ENCODE measurements at places on chromosomes 7 and 10.

DNA sequence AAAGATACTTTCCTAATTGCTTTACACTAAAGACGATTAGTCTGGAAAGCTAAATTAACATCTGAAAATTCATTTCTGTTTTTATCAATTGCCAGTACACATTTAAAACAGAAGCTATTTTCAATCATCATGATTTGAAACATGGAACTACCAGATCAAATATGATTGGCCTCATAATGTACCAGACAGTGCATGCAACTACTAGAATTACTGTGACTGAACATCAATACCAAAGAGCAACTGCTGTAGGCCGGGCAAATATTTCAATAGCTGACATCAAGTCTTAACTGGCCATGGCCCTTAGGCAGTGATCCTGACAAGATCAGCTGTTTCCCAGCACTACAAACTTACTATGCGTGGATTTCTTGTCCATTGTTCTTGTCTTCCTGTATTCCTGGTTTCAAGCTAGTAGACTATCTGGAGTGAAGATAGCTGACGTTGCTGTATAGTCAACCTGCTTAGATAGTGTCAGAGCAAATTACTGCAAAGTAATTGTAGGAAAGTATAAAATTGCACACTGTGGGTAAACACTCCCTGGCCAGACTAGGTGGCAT lies 21.7 kb upstream of the WNT16 start:
- no peak for DNase-seq

DNA sequence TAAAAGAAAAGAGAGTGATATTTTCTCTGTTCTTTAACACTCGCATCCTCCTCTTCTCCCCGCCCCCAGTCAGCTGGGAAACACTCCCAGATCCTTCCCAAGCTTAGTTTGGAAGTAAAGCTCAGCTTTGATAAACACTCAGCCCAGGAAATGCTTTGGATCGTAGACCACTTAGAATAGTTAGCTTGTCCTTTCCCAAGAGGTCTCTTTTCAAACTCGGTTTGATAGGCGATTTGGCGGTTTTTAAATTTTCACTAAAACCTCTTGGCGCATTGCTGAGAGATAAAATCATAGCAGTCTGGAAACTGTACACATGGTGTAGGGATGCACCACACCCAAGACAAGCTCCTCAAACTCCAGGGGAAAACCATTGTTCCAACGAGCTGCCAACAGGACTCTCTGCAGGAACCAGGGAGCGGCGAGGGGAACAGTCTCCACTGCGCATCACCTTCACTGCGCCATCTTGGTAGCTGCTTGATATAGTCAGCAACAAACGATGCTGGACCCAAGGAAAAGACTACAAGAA lies 22.3 kb downstream of the SMURF1 start:
- DNase-seq: no peak

- DNase-seq: no peak
These were observed 44.6 kb upstream of the ANAPC16 start for GRCh38 chr10:72171175-72171630.

DNA sequence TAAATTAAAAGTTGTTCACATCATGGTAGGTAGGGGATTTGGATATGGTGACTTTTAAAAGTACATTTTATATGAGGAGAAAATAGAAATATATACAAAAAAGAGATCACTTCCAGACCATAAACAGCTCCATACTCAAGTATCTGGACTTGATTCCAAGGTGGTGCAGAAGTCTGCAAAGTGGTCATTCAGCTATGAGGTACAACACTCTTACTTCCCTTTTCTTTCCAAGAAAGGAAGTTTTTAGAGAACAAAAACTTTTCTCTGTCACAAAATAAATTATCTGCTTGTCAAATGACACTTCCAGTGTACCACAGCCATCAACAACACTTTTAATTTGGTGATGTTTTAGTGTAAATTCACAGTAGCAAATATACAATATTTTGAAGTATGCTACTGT lies 1013.5 kb downstream of the GATA3 start:
- DNase-seq: no peak

DNA sequence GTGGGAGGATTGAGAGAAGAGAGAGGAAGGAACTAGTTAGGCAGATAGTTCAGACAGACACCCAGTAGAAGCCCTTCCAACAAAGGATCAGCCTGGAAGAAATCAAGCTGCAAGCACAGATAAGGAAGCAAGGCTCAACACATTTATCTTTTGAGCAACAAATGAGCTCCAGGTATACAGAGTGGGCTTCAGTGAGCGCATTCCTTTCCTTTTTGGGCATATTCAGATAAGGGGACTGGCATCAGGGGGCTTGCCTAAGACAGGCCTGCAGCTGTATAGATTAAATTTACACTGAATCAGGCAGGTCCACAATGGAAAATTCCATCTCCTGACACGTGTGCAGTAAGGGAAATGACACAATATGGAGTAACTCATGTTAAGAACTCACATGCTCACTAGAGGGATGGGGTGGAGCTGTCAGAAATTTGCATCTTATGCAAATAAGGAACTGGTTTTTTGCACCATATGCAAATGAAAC lies 147.2 kb downstream of the AKR1D1 start:
- DNase-seq: no peak

DNA sequence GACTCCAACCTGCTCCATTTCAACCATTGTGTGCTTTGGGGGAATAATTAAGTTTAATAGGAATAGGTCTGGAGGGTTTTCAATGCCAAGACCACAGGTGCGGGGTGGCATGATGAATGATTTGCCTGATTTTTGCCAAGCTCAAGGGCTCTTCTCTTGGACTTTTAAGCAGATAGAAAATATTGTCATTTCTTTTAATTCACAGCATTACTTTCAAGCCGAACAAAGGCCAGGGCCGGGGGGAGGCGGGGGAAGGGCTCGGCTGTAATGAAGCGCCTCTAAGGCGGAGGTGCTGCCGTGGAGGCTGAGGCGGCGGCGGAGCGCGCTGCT lies 6.5 kb downstream of the PTF1A start:
- DNase-seq: no peak

GRCh38 chr7:106120500-106120899 lies 8.4 kb upstream of the SYPL1 start:
- no peak for DNase-seq

DNA sequence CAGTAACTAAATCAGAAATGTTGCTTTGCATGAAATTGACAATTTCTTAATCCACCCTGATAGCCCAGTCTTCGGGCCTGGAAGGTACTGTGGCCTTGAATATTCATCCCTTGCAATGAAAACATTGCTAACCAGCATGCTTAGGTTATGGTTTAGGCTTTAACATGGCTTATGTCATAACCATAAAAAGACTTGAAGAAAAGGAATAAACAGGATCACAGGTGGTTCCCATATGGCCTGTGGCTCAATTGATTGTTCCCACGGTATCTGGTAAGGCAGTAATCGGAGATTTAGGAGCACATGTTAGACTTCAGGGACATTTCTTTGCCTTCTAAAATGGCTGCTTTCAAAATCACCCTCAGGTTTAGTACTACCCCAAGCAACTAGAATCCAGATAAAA lies 139.5 kb downstream of the ST7 start:
- no peak for DNase-seq

DNA sequence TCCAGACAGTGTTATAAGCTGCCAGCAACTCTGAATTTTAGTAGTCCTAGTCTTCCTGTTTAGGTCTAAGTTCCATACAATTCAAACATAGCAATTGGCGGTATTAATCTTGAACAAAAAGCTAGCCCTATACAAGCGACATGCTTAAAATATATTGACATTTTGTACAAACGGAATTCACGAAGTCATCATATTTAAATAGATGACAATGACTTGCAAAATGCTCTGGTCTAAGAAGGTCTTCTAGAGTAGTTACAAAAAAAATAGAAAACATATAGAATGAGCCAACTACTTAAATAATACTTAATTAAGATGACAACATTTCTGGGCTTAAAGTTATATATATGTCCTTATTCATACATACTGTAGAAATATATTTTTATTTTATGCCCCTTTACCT lies 446.6 kb downstream of the ANKRD7 start:
- DNase-seq: no peak

DNA sequence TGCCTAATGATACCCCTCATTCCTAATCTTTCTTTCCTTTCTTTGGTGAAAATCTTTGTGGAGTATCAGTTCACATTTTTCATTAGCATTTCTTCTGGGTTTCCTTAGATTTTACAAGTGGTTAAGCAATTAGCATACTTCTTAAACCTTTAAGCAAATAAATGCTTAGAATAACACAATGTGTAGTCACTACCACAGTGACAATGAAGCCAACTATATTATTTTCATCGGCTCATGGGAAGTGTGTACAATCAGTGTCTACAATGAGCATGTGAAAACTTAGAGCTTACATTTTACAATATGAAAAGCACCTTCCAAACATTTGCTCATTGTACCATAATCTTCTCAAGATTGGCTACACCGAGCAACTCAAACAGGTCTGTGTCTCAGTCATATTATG lies 176.2 kb upstream of the PLXNA4 start:
- no peak for DNase-seq

- no peak for DNase-seq
These were observed 84.9 kb downstream of the CAMK1D start for GRCh38 chr10:12434277-12434676.

- DNase-seq: no peak
These were observed 63.4 kb upstream of the NPTX2 start for GRCh38 chr7:98553666-98554065.

DNA sequence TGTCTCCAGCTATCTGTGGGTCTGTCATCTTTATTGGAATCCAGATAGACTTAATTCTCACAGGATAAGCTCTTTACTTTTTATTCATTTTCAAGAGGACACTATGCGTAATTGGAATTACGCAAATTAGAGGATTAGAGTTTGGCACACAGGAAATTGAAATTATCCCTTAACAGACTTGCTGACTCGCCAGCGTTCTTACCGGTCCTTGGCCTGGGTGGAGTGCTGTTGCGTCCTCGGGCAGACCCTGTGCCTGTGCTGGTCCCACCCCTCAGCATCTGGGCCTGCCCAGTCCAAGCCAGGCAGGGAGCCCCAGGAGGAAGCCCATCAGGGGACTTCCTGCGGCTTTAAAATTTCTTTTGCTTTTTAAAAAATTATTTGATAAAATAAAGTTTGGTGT lies 101.8 kb downstream of the MKI67 start:
- no peak for DNase-seq

DNA sequence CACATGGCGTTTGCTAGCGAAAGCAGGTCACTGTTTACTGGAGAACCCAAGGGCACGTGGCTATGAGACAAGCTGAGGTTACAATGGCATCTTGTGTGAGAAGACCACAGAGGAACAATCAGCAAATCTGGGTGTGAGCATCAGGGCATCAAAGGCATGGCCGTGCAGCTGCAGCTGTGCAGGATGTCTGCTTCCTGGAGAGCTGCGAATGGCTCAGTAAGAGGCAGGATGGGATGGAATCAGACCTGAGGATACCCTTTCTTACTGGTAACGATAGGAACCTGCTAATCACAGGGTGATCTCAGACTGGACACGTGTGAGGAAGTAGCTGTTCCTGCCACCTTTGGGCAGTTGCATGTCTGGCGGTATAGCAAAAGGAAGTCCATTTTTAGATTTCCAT lies 119.5 kb downstream of the RNF216 start:
- DNase-seq: no peak

GRCh38 chr7:127375631-127376030 lies 16.9 kb downstream of the ZNF800 start:
- DNase-seq: no peak

- DNase-seq: no peak
These were observed at the start of gene ABCA13 for GRCh38 chr7:48171202-48171601. Gene ABCA13 (plus strand): TSS chr7:48171458. CDS start chr7:48171484, 26 bp downstream.

DNA sequence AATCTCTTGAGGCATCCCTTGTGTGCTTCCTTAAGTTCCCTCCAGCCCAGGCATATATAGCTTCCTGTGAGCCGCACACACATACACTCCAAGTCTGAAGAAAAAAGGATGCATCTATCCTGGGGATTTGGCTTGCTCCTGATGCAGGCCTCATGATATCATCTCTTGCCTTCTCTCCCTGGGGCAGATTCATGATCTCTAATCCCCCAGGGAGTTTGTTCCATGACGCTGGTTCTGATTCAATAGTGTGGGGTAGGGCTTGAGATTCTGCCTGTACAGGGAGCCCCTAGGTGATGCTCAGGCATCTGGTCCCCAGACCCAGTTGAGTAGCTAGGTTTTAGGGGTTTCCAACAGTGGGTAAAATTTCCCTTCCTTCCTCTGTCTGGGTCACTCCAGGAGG lies 1.5 kb downstream of the PON1 start:
- no peak for DNase-seq

GRCh38 chr10:30092151-30092790 lies 32.9 kb upstream of the JCAD start:
- no peak for DNase-seq

DNA sequence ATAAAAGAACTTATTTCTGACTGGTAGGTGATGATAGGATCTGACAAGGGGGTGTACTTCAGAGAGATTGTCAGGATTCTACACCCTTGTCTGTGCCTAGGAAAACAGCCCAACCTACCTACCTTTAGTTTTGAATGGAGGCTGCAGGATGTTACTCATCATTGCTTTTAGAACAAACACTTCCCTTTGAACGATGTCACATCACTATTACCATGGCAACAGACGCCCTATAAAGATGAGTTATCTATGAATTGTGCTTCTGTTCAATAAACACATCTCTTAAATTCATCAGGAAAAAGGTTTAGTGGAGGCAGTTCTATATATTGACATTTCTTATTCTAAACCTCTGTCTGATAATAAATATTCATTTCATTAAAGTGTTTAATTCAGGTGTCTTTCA lies 362.4 kb downstream of the CNTNAP2 start:
- DNase-seq: no peak

- no peak for DNase-seq
These were observed 7.8 kb upstream of the HGF start for GRCh38 chr7:81777697-81778096.

DNA sequence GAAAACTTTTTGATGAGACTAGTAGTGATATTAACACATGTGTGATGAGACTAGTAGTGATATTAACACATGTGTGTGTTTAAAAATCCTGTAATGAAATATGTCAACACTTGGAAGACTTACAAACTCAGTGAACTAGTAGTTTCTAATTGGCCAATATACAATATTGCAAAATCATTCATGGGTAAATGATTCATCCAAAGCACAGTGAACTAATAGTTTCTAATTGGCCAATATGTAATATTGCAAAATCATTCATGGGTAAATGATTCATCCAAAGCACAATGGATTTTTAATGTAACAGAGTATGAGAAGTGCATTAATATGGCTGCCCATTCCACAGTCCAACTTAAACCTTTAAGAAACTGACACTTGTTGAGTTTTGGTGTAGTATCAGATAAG lies 77.8 kb downstream of the ATAD1 start:
- no peak for DNase-seq

- DNase-seq: no peak
These were observed 317.2 kb upstream of the FZD8 start for GRCh38 chr10:35959252-35959651.

DNA sequence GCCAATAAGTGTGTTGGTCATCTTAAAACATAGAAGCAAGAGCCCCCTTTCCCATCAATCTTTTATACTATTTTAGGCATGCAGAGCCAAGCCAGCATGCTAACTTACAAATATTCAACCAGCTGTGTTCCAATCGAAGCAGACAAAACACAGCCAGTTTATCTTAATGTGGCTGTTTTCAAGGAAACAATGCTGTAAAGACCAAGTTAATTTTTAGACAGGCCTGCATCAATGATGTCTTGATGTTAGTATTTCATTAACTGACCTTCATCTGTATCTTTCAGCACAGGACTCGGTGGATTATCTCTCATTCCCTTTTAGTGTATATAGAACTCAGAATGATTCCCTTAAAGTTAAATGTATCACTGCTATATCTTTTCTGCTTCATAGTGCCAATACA lies 262.0 kb upstream of the ZWINT start:
- no peak for DNase-seq

GRCh38 chr10:50216418-50216817 lies 34.9 kb downstream of the ASAH2 start:
- no peak for DNase-seq

- no peak for DNase-seq
These were observed 173.6 kb downstream of the MBL2 start for GRCh38 chr10:52598936-52599335.

Measured in stimulated activated CD8-positive, alpha-beta memory T cell treated with anti-CD3 and anti-CD28 coated beads, Interleukin-12 subunit alpha, Interleukin-12 subunit beta, amount 100 ng/mL, for 4 hours (primary cell).